AG20443 (cell line): ENCODE measurements at places on chromosomes 6 and 20.

GRCh38 chr6:36570264-36570663 lies 23.0 kb upstream of the STK38 start:
- no peak for DNase-seq

DNA sequence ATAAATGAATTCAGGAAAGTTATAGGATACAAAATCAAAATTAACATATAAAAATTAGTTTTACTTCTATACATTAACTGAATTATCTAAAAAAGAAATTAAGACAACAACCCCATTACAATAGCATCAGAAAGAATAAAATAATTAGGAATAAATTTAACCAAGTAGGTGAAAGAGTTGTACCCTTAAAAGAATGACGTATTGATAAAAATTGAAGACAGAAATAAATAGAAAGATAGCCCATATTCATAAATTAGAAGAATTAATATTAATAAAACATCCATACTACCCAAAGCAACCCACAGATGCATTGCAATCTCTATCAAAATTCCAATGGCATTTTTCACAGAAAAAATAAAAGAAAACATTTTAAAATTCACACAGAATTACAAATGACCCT lies 242.8 kb downstream of the MMUT start:
- no peak for DNase-seq

- no peak for DNase-seq
Measured at GRCh38 chr6:43173591-43174262, 2.7 kb downstream of the SRF start.

GRCh38 chr20:5822569-5822968 lies 72.4 kb downstream of the SHLD1 start:
- DNase-seq, result no peak

DNA sequence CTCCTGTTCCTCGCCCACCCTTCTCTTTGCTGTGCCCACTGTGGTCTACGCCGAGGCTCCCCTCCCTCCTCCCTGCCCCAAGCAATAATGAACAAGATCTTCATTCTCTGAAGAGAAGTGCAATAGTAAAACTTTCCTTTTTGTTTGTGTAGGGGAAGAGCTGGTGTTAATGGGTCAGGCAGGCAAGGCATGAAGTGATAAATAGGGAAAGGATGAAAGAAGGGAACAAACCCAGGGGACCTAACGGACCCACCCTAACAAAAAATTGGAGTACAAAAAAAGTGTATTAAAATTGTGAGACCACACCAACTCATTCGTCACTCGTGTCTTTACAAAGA lies 66.9 kb downstream of the ZBTB2 start:
- no peak for DNase-seq

DNA sequence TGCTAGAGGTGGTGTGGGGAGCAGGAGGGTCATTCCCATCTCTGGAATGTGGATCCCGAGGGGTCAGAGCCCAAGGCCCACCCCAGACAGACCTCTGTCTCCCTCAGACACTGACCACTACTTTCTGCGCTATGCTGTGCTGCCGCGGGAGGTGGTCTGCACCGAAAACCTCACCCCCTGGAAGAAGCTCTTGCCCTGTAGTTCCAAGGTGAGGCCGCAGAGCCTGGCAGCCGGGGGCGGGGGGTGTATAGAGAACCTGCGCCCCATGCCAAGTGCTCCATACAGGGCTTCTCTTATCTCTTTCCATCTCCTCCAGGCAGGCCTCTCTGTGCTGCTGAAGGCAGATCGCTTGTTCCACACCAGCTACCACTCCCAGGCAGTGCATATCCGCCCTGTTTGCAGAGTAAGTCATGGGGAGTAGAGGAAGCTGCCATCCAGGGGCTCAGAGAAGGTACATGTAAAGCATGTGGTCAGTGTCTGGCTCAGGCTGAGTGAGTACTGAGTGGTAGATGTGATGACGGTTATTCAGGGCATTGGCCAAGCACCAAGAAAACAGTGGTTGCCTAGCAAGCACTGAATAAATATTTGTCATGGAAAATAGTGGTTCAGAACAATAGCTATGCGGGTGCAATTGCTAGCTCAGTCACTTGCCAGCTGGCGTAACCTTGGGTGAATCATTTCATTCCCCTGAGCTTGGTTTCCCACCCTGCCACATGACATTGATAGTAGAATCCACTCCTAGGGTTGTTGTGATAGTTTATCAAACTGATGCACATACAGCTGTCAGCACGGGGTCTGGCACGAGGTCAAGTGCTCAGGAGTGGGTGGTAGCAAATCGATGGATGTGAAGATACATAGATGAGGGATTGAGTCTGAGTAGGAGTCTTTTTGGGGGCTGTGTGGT lies 3.5 kb downstream of the PIGT start:
- peak; percentile 89 for DNase-seq

DNA sequence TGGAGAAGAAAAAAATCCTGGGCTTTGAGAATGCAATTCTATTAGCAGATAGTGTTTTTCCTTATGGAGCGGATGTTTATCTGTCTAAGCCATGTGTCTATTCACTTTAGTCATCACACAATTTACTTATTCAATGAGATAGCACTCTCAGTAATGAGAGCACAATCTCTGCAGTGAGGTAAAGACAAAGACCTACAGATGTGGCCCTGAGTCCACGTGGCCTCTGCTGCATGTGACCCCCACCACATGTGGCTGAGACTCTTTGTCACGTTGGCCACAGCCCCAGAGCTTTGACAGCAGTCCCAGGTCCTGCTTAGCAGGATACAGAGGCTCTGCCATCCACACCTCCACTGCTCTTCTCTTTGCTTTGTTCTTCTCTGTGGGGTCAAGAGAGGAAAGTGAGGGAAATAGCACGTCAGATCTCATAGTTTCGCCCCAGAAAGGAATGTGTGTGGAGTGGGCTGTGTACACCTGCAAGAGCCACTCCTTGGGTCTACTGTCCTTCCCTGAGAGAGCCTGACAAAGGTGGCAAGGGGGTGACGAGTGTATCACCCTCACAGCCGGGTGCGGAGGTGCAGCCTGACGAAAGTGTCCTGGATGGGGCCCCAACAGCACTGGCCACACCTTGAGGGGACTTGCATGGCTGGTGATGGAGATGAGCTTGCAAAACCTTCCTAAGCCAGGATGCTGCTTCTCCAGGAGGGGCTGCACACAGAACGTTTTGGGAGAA lies 40.7 kb downstream of the ZNF831 start:
- no peak for DNase-seq

- no peak for DNase-seq
Measured at GRCh38 chr20:60223174-60223573, 265.0 kb downstream of the CDH26 start.

DNA sequence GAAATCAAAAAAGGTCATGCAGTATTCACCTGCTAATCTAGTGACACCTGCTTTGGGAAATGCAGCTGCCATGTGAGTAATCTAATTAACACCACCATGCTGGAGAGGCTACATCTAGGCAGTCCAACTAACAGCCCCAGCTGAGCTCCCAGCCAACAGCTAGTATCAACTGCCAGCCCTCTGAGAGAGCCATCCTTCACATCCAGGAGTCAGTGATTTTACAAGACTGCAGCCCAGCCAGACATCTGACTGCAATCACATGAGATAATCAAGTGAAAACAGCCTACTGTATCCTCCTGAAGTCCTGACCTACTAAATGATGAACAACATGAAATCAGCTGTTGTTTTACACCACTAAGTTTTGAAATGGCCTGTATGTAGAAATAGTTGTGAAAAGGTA lies 298.4 kb downstream of the TRDN start:
- DNase-seq, result no peak

- no peak for DNase-seq
Measured at GRCh38 chr6:28634411-28634760, 108.7 kb downstream of the GPX5 start.

DNA sequence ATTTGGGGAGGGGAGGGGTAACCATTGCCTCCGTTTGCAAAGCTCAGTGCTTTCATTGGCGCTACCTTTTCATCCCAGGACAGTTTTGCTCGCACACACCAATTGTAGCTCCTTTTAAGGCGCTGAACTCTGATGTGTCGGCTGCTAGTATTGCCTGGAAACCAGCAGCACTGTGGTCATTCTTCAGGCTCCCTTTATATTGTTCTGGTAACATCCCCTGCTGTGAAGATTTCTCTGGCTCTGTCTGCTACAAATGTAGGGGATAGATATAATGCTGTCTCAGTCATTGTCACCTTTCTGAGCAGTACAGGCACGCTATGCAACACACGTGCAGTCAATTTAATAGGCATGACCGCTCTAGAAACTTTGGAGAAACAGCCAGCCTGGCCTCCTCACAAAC lies 172.9 kb upstream of the SASH1 start:
- DNase-seq, result no peak

DNA sequence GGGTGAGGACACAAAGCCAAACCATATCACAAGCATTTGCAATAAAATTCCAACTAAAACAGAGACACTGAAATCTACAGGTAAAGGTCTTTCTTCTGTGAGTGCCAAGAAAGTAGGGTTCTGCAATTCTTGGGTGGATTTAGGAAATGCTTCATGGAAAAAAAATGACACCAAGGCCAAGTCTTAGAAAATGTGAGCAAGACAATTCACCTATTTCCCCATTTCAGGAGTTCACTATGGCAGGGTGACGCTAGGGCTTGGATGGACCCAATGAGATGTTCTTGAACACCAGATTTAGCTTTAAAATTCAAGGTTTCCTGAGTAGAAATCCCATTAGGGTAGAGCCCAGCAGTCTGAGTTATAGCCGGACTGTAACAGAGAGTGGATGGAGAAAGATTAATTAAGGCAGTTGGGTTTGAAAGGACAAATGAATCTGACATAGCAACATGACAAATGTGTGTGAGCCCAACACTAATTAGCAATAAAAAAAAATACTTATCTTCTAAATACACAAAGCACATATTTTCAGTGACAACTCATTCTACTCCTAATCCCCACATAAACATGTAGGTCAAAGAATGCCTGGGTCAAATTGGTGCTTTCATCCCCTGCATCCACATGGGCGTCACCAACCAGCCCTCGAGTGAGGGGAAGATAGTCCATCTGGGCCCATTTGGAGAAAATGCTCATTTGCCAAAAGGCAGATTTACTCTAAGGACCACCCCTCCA lies 180.4 kb upstream of the JARID2 start:
- DNase-seq, result no peak
